ENCODE measurements at places on chromosomes 2 and 18. TPM values are rescaled to one million over a fixed set of nuclear protein-coding genes. Genes with fewer than 3 reads are reported as not detected.

The MSH2 gene
- polyA plus RNA-seq: 27.8 TPM

- DNase-seq: no peak
Observed at GRCh38 chr2:26723475-26723874, 31.0 kb downstream of the KCNK3 start.

The HOXD13 gene
- polyA plus RNA-seq: not detected

DNA sequence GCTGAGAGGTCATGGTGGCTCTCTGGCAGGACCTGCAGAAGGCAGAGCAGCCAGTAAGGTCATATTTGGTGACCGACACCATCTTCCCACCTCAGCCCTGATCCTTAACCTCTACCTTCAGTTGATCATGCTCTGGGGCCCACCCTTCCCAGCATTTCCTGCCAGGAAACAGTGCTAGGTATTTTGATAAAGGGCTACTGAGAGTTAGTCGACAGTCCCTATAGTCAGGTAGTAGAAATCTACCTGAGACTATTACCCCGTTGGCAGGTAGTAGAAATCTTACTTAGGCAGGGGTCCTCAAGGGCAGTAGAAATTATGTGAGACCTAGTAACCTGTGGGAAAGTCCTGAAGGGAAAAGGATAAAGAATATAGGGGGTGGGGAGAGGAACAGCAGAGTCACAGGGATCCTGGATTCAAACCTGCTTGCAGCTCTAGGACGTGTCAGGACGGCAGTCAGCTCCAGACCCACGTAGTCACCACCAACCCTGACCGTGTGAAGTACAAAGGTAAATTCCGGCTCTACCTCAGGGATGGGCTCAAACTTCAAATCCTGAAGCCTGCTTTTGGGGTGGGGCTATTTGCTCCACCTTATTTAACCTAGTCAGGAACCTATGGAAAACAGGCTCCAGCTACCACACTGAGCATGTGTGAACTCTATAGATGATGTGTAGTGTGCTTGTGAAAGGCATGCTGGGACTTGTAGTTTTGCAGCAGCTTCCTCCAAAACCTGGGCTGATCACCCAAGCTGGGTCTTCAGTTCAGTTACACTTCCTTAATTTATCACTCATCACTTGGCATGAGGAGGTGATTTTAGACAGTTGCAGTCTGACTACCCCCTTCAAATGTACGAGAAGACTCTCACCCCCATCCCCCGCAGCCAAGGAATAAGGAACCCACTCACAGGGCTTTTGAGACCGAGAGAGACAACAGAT is at the start of gene DQX1:
Gene DQX1 (minus strand): TSS at position 515 of the 932 bp plus-strand sequence. CDS start 502 bp downstream, at position 13.
- no peak for DNase-seq

DNA sequence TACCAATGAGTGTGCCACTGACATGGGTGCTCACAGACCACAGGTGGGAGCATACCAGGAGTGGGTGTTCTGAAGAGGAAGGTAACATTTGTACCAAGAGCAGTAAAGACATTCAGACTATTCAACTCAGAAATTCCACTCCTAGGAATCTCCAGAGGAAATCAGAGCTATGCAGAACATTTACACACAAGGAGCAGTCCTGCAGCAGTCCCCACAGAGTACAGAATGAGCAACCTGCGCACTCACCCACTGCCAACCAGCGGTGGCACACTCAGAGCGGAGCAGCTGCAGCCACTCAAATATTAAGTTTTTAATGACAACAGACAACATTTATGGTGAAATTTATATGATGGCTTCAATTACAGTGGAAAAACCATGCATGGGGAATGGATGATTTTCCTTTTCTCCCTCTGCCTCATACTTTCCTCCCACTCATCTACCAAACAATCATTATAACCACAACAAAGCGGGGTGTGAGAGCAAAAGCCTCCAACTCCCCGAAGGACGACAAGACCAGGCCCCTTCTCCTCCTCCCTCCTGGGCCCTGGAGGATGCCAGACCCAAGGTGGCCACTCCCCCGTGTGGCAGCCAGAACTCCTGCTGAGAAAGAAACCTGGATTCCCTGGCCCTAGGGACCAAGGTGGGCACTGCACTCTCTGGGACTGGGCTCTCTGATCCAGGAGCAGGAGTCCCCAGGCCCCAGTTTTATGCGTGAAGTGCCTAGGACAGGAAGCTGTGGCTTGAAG is 5.4 kb downstream of the HS6ST1 start:
- DNase-seq: no peak
